ENCODE measurements at places on chromosomes 12 and 14. TPM values are rescaled to one million over a fixed set of nuclear protein-coding genes. Genes with fewer than 3 reads are reported as not detected.

MSRB3 gene
- 47.2 TPM for total RNA-seq

TSHR gene
- total RNA-seq, result not detected

BBOF1 gene
- total RNA-seq, result 10.2 TPM

RNASE2 gene
- not detected for total RNA-seq

SPRYD4 gene
- 1.4 TPM for total RNA-seq

DNA sequence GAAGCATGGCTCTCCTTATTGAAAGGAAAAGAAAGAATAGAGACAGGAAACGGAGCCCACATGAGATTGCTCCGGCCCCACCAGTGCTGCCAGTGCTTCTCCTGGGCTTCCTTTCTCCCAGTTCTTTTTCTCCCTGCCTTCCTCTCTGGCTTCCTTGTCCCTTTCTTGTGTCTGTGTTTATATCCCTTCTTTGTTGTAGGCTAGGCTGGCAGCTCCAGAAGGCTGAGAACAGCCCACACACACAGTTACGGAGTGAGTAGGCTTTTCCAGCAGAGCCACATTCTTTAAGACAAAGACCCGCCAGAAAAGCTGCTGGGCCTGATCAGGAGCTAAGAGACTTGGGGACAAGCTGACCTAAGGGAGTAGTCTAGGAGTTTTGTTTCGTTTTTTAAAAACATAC lies 13.0 kb downstream of the CIPC start:
- no peak overlapping the region for H3K4me3 ChIP-seq
- DNase-seq, result peak; percentile 78
- H3K27ac ChIP-seq, result peak overlapping the region; percentile 62

- H3K36me3 ChIP-seq, result no peaks in the 10 kb centered on the region
- no peaks in the 10 kb centered on the region for H3K4me1 ChIP-seq
- no peaks in the 10 kb centered on the region for H3K27me3 ChIP-seq
- no peak overlapping the region for H3K27ac ChIP-seq
- H3K4me3 ChIP-seq, result no peak overlapping the region
Measured at GRCh38 chr14:101399737-101400517, 161.4 kb upstream of the DIO3 start.

Measured in SJSA1 (cell line).